ENCODE measurements at places on chromosomes 5 and 9.
A peak's percentile ranks its signal among the peaks of the same experiment; 100 is the strongest.

DNA sequence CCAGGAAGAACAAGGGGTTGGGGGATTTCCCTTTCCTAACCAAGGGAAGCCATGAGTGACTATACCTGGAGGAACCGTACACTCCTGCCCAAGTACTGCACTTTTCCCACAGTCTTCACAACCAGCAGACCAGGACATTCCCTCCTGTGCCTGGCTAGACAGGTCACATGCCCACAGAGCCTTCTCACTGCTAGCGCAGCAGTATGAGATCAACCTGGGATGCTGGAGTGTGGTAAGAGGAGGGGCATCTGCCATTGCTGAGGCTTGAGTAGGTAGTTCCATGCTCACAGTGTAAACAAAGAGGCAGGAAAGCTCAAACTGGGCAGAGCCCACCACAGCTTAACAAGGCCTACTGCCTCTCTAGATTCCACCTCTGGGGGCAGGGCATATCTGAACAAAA is 35.9 kb downstream of the SAXO1 start:
- no peak for DNase-seq

DNA sequence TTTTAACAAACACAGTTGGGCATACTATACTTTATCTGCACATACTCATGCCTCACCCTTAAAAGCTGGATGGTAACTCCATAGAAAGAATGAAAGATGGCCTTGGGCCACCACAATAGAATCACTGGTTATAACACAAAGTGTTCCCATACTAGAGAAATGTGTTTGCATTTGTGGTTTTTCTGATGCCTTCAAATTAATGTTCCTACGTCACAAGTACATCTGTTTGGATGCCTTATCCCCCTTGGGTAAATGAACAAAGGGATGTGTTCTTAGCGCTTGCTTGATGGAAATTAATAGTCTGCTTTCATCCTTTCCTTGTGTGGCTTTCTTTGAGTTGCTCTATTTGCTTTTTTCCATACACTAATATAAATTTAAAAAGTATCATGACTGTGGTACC is 291.1 kb upstream of the PDE4D start:
- no peak for DNase-seq

DNA sequence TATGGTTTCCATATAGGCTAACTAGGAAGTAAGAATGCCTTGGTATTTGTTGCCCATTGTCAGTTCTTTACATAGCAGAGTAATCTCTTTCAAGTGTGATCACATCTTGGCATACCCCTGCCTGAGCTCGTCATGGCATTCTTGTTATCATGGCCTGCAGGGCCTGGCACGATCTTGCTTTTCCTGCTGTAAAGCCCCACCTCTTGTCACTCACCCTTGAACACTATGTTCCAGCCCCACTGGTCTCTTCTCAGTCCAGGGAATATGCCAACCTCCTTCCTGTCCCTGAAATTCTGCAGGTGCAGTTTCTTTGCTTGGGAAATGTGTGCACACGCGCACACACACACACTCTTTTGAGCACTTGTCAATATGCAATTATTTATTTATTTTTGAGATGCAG is 250.2 kb upstream of the DMRT1 start:
- DNase-seq = no peak

DNA sequence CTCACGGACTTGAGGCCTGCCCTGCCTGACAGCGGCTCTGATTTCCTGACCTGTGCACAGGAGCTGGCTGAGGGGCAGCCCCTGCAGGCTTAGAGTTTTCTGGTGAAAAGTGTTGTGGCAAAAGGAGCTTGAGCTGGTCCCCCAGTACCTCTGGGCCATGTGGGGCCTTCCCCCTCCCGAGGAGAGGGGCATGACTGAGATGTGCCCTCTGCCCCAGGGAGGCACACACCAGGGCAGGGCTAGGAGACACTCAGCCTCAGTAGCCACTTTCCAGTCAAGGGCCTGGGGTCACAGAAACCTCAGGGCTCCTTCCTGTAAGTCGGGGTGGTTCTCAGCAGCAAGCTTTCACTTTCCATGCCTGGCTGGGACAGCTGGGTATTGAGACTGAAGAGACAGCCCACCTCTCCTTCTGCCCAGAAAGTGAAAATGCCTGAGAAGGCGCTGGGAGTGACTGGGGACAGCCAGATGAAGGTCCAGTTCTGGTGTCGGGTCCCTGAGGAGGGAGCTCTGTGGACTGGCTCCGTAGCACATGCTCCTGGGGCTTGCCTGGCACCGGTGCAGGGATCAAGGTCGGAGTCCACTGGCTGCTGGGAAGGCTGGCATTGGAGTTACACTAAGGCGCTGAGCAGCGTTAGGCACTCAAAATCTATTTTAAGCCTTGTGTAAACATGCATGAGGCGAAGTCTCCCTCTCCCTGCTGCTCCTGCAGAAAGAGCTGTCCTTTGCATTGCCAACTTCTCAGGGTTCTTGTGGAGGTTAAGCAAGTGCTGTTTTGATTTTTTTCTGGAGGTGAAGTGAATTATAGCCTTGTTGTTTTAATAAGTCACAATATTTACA is 394.9 kb downstream of the GADD45G start:
- DNase-seq = peak; percentile 89

DNA sequence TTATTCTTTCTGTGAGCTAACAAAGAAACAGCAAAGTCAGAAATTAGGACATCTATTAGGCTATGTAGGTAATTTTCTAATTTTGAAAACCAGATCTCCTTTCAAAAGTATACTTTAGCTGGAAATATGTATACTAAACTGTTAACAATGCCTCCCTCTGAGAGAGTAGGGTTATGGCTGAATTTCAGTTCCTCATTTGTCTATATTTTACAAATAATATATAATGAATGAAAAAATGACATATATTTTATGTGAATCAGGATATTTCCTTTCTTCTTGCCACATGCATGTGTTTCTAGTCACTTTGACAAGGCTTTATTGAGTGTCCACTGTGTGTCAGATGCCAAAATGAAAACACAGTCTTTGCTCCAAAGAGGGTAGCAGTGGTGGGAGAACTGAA is 15.4 kb downstream of the HACD4 start:
- DNase-seq = no peak

DNA sequence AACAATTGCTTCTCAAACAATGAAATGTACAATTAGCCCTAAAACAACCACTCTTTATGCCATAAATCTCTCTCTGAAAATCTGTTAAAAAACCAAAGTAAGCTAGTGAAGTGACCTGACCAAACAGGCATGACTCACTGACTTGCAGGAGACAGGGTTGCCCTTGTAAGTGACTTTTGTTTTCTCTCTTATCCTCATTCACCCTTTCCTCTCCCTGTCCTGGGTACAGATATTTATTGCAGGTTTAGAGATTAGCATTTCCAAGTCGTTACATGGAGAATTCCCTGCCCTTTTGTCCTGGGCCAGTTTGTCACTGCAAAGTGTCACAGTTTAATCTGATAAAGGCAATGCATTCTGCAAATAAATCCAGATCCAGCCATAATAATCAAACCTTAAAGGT is 484.2 kb downstream of the IRX1 start:
- DNase-seq = no peak

- no peak for DNase-seq
Measured at GRCh38 chr9:81622471-81623255, 66.7 kb downstream of the TLE1 start.

GRCh38 chr5:173963182-173963838 is 25.7 kb upstream of the C5orf47 start:
- peak; percentile 46 for DNase-seq

DNA sequence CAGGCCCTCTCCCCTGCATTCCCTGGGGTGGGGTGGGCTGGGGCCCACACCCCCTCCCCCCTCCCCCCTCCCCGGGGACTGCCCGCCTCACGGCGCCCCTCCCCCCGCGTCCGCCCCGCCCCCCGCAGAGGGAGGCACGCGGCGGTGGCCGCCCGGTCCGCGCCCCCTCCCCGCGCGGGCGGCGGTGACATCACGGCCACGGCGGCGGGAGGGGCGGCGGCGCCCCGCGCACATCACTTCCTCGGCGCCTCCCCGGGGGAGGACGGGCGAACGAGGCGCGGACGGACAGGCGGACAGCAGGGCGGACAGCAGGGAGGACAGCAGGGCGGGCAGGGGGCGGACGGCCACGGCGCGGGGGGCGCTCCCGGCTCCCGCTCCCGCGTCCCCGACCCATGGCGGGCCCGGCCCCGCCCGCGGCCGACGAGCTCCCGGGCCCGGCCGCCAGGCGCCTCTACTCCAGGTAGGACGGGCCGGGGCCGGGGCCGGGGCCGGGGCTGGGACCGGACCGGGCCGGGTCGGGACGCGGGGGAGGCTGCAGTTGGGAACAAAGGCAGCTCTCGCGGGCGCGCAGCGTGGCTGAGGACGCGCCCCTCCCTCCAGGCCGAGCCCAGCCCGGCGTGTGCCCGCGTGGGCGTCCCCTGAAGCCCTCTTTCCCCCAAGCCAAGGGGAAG is at the start of gene GPSM1:
TSS of gene GPSM1 (plus strand) at position 236 of the 671 bp plus-strand sequence. CDS start at position 393, 157 bp downstream.
- peak; percentile 49 for DNase-seq

DNA sequence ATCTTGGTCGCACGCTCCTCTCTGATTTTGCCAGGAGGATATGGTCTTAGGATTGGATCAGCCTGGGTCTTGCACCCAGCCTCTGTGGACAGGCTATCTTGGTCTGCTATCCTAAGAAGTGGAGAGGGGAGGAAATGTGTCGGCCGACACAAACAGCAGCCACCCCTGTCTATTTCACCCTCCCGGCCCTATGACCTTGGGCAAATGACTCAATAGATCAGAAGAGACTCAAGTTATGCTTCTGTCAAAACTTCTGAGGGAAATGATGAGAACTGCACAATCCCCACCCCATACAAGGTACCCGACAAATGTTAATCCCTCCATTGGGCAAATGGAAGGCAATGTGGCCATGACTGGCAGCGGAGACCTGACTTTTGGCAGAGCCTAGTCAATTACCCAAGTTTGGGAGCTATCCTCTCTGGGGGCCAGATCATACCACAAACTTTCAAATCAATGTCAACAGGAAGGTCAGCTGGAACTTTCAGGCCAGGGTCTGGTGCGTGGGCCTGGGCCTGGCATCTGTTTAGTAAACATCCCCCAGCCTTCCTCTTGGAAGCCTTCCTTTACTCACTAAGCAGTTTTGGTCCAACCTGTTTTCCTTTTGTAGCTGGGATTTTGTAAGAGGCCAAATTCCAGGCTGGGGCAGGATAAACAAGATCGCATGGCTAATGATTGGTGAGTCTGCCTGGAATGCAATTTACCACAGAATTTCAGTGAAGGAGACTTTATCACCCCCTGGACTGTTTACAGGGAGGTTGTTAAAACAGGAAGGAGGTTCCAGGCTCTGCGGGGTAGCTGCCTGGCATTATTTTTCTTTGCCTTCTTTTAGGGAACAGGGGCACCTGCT is 64.2 kb upstream of the CPEB4 start:
- DNase-seq = no peak

DNA sequence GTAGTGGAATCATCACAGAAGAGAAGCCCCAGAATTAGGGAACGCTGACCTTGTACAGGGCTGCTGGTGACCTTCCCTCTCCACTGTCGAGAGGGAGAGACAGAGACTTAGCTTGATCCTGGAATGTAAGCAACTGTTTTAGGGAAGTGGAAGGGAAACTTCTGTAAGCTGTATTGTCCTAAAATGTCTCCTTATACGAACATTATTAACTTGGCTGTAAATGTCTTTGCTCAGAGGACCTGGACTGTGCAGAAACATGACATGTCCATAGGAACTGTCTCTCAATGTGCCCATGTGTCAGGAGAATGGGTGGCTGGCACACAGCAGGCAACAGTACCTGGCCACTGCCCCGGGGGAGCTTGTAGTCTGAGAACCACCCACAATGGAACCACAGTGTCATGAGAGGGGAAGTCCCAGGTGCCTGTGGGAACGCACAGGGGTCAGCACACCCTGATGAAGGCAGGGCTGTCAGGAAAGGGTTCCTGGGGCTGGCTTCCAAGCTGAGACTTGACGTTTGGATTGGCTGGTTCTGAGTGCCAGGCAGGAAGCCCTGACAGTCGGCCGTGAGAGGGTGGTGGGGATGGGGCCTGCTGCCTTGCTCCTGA is 34.0 kb downstream of the DAP start:
- DNase-seq = no peak

- no peak for DNase-seq
Measured at GRCh38 chr5:143148771-143149170, 254.7 kb downstream of the NR3C1 start.

- DNase-seq = peak; percentile 85
Measured at GRCh38 chr9:34650816-34651215, 1.2 kb upstream of the IL11RA start.

GRCh38 chr5:151699071-151699901 is 12.6 kb upstream of the SPARC start:
- no peak for DNase-seq

DNA sequence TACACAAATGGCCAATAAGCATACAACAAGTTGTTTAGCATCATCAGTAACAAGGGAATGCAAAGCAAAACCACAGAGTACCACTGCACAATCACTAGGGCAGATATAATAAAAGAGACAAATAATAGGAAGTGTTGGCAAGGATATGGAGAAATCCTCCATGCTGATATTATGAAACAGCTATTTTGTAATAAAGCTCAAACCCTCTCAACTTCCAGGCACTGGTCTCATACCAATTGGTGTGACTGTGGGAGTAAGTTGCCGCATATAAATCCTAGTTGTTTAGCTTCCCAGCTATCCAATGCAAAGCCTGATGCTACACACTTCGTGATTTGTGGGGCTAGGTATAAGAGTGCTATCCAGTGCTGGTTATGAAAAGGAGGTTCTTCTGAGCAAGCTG is 88.6 kb downstream of the SMIM23 start:
- no peak for DNase-seq

DNA sequence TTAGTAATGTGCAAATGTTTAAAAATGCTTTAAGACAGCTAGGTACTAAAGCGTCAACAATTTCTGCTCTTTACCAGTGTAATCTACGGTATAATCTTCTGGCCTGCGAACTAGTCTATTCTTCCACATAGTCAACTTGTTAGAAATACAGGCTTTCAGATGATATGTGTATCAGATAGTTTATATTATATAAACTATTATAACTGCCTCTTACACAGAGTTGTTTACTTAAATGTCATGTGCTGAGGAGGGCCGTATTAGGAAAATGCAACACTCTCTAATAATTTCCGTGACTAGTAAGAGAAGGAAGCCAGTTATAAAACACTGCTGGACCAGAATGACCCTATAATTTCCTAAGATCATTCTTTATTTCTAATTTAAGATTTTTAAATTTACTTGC is 63.6 kb downstream of the WDR41 start:
- DNase-seq = no peak

- DNase-seq = no peak
Measured at GRCh38 chr9:33468215-33468730, 5.5 kb downstream of the NOL6 start.

DNA sequence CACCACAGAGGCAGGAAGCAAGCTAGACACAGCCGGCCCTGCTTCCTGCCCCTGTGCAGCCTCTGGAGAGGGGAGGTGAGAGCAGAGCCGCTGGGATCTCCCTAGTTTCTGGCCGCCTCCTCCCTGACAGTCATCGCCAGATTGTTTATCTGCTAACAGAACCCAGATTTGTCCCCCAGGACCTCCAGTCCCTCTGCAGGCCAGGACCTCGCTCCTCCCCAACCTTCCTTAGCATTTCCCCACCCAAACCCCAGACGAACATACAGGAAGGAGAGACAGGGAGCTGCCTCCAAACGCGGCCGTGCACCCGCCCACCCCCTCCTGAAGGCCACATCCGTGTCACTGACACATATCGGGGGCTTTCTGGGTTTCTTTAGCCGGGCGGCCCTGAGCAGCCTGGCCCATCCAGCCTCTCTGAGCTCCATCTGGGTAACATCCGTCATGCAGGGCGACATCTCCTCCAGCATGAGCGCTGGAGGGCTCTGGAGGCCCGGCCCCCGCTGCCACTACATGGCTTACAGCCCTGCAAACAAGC is 47.5 kb downstream of the DBH start:
- DNase-seq = no peak
